ENCODE measurements at places on chromosomes 7 and 10.

DNA sequence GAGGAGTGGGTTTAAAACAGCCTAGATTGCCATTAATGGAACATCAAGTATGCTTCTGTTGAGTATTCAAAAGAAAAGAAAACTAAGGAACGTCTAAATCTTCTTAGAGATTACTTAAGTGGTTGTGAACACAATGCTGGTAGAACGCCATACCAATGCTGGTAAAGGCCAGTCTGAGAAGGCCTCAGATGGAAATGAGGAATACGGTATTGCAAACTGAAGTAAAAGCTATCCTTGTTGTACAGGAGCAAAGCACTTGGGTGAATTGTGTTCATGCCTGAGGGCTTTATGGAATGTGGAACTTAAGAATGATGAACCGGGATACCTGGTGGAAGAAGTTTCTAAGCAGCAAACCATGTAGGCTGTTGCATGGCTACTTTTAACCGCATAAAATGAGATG is 208.0 kb downstream of the KCND2 start:
- DNase-seq: no peak

DNA sequence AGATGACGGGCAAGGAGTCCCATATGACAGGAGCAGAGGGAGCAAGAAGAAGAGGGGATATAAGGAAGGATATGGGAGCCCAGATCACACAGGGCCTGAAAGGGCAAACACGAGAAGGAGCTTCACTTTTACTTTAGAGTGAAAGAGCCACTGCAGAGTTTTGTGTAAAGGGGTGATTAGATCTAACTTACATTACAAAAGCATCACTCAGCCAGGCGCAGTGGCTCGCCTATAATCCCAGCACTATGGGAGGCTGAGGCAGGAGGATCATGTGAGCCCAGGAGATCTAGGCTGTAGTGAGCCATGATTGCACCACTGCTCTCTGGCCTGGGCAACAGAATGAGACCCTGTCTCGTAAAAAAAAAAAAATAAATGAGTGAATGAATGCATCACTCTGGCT is 91.1 kb downstream of the MPP7 start:
- DNase-seq: no peak

- peak; percentile 57 for DNase-seq
Observed at GRCh38 chr7:23246555-23246954, at the start of gene GPNMB. GPNMB (plus strand) TSS chr7:23246775; CDS start chr7:23246858, 83 bp downstream.

GRCh38 chr10:29443745-29444523 is 155.1 kb downstream of the LYZL1 start:
- DNase-seq: no peak

- DNase-seq: no peak
Observed at GRCh38 chr7:132377703-132378584, 198.3 kb downstream of the PLXNA4 start.

DNA sequence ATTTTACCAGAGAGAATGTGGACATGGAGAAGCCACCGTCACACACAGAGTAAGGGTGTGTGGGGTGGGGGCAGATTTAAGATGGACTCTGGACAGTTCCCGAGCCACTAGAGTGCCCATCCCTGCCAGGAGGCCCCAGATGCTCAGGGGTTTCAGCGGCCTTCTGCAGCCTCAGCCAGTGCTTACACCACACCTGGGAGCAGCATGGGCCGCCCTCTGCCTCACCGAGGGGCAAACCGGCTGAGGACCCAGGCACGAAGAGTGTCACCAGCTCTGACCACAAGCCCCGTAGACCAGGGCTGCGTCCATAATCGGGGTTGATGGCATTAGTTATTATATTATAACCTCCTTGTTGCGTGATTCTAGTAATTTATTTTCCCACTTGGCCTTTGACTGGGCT is 6.7 kb upstream of the MNX1 start:
- DNase-seq: no peak
